Activated CD4-positive, alpha-beta T cell treated with anti-CD3 and anti-CD28 coated beads, Interleukin-2, amount 50 U/mL, for 48 hours (primary cell): ENCODE measurements at places on chromosomes 16 and 17.

GRCh38 chr17:16943032-16943352 lies 28.9 kb downstream of the TNFRSF13B start:
- no peak for DNase-seq

DNA sequence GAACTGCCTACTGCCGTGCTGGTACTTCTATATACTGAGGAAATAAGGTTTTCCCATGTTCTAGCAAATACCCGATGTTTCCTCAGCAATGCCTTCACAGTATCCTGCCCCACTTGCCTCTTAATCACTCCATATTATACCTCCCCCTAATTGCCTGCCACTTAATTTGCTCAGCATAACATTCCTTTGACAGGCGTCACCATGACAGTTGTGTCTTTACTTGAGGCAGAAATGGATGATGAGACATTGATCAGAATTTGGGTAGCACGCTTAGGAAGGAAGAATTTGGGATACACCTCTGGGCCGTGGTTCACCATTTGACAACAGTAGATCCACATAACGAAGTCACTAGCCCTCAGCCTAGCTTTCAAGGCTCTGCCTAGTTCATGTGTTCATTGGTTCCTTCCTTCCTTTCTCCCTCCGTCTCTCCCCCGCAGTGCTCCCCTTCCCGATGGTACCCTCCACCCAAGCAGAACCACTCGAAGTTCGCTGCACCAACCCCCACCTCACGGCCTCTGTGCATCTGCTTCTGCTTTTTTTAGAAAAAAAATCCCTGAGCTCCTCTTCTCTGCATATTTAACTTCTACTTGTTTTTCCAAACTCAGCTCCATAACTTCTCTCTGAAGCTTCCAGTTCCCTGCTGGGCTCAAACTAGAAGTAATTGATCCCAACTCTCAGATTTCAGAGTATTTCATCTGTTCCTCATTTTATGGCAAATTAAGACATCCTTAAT lies 19.4 kb downstream of the IQCK start:
- no peak for DNase-seq

GRCh38 chr16:54118846-54119245 lies 167.7 kb downstream of the IRX3 start:
- DNase-seq: no peak

- no peak for DNase-seq
Observed at GRCh38 chr16:3945751-3946603, 65.5 kb upstream of the CREBBP start.

DNA sequence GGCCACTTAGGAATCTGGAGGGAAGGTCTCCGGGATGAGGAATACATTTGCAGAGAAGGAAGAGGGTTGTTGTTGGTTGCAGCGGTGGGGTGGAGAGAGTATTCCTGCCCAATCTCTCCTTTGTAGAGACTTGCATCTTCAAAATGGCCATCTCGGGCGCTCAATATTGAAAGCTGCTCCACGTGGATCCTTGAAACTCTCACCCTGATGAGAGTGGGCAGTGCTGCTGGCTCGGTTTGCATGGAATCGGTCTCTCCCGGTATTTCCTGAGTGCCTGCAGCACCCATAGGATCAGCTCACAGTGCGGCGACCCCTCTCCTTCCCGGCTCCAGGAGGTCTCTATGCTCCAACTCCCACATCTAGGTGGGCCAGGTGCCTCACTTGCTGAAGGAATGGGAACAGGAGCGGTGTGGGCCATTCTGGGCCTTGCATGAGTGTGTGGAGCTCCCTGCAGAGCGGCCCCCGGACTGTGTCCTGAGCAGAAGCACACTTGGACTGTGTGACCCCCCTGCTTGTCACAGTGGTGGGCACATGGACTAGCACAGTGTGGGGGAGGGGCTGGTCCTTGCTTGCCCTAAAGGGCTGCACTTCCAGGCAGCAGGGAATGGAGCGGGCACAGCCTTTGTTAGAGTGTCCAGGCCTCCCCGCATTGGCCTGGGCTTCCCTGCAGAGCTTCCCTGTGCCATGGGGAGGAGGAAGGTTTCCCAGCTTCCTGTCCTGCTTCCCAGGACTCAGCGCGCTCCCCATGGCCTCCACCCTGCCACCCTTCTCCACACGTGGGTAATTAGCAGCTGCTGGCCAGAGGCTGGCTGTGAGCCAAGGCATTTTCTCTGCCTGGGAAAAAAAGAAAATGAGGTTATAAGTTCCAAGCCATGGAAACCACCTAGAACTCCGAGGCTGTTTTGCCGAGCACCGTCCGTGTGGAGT lies 139.3 kb downstream of the IRF8 start:
- no peak for DNase-seq

- no peak for DNase-seq
Observed at GRCh38 chr16:89545831-89546574, 14.5 kb upstream of the RPL13 start.

DNA sequence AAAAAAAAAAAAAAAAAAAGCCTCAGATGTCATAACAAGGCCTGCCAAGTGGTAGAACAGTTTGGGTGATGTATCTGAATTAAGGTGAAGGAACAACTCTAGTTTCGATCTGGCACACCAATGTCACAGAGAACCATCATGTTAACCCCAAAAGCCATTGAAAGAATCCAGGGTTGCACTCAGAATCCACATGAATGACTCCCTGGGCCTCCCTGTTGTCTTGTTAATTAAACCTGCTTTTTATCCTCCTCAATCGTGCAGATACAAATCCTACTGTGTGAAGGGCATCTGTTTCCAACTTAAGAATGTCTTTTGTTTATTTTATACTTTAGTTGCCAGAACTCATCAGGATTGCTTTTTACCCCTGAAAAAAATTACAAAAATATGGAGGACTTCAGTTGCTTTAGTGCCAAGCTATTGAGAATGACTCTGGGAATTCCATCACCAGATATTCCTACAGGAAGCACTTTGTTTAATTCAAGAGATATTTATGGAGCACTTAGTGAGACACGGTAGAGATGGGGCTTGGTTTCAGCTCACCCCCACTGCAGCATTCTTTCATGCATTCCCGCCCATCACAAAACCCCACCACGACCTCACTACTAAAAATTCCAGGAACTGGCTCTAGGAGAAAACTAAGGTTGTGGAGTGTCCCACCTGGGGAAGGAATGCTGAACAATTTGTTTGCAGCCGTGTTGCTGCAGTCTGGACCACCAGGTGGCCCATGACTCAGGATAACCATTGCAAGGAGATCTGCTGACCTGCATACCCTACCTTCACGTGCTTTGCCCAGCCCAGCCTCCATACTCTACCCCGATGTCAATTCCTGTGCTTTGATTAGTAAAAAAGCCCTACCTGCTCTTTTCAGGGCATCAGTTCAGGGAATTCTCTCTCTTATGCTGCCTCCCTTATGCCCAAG lies 63.8 kb upstream of the GPRC5B start:
- DNase-seq: no peak

GRCh38 chr17:14428648-14429029 lies 127.8 kb downstream of the HS3ST3B1 start:
- peak; percentile 21 for DNase-seq

- peak; percentile 69 for DNase-seq
Observed at GRCh38 chr16:57600048-57600835, 28.2 kb upstream of the ADGRG1 start.

- no peak for DNase-seq
Observed at GRCh38 chr16:1337486-1337885, 4.0 kb downstream of the BAIAP3 start.

DNA sequence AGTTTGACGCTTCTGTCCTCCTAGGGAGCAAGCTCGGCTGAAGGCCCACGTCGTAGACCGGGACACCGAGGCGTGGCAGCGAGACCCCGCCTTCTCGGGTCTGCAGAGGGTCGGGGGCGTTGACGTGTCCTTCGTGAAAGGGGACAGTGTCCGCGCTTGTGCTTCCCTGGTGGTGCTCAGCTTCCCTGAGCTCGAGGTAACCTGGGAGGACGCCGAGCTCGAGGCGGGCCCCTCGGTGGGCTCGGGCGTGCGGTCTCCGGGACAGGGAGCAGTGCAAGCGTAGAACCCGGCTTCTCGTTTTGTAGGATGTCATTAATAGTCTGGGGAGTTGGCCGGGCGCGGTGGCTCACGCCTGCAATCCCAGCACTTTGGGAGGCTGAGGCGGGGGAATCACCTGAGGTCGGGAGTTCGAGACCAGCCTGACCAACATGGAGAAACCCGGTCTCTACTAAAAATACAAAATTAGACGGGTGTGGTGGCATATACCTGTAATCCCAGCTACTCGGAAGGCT lies 715 bp downstream of the ENDOV start:
- DNase-seq: no peak
